ENCODE measurements at places on chromosomes 4 and X. TPM values are rescaled to one million over a fixed set of nuclear protein-coding genes. Genes with fewer than 3 reads are reported as not detected.

ARX gene
- total RNA-seq, result not detected

MAGEB10 gene
- total RNA-seq, result not detected

LINC00632 gene
- total RNA-seq, result 7.3 TPM

NSD2 gene
- total RNA-seq, result 40.8 TPM

GPRASP1 gene
- total RNA-seq, result 32.6 TPM

SASH3 gene
- total RNA-seq, result 163 TPM

SPINK2 gene
- total RNA-seq, result 3.9 TPM

GAGE1 gene
- 0.54 TPM for total RNA-seq

CDKL2 gene
- total RNA-seq, result 0.43 TPM

CDKN2AIP gene
- 35.2 TPM for total RNA-seq

TAB3 gene
- 14.5 TPM for total RNA-seq

GPR34 gene
- total RNA-seq, result not detected

SHOX gene
- total RNA-seq, result not detected

GPRIN3 gene
- total RNA-seq, result 17.4 TPM

TKTL1 gene
- total RNA-seq, result 5.5 TPM

ELK1 gene
- total RNA-seq, result 28.5 TPM

SOWAHD gene
- 2.1 TPM for total RNA-seq

CYBB gene
- 1.1 TPM for total RNA-seq

PAGE1 gene
- total RNA-seq, result not detected

IQCM gene
- not detected for total RNA-seq

SLC6A8 gene
- 2.2 TPM for total RNA-seq

TMEM35A gene
- not detected for total RNA-seq

ADAM29 gene
- not detected for total RNA-seq

GLRA2 gene
- total RNA-seq, result not detected

MOB1B gene
- total RNA-seq, result 12.1 TPM

FAM9B gene
- total RNA-seq, result not detected

PDE6B gene
- 19.8 TPM for total RNA-seq

Measured in T-cell (primary cell).